ENCODE measurements at places on chromosomes 12 and 14. TPM values are rescaled to one million over a fixed set of nuclear protein-coding genes. Genes with fewer than 3 reads are reported as not detected.

Gene INSM2
- not detected for total RNA-seq

Gene PIANP
- total RNA-seq = 0.44 TPM

DNA sequence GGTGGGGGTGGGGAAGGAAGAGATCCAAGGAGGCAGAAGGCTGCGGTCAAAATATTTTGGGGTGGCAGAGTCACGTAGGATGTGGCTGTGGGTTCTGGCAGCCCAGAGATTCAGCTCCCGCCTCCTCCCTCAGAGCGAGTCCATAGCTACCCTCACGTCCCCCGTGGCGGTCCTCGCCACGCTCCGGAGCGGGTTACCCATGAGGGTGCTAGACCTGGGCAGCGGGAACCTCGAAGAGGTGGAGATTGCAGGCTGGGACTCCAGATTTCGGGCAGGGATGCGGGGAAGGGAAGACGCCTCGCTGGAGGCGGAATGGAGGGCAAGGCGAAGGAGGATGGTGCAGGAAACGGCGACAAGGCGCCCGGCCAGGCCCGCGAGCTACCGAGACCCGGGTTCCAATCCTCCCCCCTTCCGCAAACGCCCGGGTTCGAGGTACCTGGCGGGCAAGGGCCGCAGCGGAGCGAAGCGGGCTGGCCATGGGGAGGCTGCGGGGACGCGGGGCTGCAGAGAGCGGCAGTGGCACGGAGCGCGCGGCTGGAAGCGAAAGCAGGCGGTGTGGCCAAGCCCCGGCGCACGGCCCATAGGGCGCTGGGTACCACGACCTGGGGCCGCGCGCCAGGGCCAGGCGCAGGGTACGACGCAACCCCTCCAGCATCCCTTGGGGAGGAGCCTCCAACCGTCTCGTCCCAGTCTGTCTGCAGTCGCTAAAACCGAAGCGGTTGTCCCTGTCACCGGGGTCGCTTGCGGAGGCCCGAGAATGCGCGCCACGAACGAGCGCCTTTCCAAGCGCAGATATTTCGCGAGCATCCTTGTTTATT is 46.2 kb downstream of the BCAT1 start:
- DNase-seq = no peak

Gene ENDOU
- not detected for total RNA-seq

DNA sequence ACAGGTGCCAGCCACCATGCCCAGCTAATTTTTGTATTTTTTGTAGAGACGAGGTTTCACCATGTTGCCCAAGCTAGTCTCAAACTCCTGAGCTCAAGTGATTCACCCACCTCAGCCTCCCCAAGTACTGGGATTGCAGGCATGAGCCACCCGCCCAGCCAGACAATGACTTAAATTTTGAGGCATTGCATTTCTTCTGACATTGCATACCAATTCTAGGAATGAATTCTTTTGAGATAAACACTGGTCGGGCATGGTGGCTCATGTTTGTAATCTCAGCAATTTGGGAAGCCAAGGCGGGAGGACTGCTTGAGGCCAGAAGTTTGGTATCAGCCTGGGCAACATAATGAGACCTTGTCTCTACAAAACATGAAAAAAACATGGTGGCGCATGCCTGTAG is 2.5 kb upstream of the CELA1 start:
- DNase-seq = no peak

DNA sequence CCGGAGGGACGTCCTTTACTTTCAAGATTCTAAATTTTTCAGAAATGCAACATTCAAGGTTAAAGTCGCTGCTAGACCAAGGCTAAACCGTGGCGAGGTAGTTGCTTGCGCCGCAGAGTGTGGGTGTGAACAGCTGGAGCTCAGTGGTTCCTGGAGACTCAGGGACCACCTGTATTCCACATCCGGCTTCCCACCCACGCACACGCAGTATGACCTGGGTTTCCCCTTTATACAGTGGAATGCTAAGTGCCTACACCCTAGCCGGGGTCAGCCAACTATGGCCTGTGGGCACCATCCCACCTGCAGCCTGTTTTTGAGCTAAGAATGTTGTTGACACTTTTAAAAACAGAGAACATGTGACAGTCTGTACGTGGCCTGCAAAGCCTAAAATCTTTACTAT is 42.9 kb upstream of the TESC start:
- DNase-seq = no peak

Gene CEBPE
- total RNA-seq = not detected
